ENCODE measurements at places on chromosomes 11 and 22.

DNA sequence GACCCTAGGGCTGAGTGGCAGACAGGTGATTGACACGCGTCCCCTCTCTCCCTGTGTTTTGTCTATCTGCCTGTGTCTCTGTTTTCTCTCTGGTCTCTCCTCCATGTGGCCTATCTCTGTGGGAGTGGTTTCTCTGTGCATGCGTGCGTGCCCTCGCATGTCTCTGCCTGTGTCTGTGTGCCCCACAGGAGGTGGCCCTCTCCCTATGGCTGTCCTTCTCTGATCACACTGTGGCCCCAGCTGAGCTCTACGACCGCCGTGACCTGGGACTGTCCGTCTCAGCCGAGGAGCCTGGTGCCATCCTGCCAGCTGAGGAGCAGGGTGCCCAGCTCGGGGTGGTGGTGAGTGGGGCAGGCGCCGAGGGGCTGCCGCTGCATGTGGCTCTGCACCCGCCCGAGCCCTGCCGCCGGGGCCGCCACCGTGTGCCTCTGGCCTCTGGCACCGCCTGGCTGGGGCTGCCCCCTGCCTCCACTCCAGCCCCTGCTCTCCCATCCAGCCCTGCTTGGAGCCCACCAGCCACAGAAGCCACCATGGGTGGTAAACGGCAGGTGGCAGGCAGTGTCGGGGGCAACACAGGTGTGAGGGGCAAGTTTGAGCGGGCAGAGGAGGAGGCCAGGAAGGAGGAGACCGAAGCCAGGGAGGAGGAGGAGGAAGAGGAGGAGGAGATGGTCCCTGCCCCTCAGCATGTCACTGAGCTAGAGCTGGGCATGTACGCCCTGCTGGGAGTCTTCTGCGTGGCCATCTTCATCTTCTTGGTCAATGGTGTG is 11.6 kb downstream of the TMEM132A start:
- no peak for DNase-seq

DNA sequence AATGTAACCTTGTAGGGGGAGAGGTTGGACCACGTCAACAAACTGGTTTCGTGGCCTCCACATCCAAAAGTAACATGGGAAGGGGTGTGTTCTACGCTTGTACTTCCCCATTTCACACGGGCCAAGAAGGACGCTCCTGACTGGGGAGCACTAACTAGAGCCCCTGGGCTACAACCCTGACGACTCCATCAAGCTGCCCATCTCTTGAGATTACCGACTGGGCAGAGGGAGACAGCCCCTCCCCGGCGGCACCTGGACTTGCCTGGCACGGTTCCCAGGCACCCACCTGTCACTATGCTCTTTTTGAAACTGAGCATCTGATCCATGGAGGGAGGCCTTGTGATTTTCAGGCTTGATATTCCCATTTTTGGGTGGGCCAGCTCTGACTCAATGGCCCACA is 68.5 kb downstream of the SHANK2 start:
- no peak for DNase-seq

DNA sequence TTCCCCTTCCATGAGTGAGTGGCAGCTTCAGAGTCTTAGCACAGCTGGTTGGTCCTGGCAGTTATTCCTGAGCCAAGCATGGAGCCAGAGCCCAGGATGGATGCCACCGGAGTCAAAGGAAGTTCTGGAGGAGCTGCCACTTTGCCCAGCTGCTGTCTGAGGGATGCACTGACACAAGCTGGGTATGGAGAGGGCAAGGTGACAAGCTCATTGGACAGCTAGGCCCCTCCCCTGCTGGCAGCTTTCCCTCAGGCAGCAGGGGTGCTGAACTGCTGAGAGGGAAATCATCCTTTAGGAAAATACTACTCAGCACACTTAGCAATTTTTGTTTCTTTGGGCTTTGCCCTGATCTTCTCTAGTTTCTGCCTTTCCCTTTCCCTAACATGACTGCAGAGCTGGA is 99.3 kb upstream of the SESN3 start:
- no peak for DNase-seq

DNA sequence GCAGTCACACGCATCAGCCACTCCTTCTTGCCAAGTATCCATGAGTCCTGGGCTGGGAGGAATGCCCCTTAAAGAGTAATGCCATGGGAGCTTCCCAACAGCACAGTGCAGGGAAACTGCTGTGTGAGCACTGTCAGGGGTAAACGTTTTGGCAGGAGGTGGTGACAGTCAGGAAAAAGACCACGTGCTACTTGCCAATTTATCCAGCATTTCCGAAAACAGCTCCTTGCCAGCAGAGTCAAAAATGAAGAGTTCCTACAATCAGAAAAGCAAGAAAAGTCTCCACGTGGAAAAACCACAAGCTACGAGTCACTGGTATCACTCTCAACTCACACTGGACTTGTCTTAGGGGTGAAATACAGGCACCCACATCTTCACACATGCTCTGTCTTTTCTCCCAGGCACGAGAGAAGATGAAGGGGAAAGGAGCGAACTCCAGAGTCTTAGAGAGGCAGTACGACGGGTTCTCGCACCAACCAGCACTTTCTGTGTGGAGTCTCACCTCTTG is 9.9 kb downstream of the IFT27 start:
- DNase-seq, result no peak

GRCh38 chr22:35915477-35916013 is 113.1 kb downstream of the RBFOX2 start:
- no peak for DNase-seq

Data from stimulated activated CD4-positive, alpha-beta T cell treated with anti-CD3 and anti-CD28 coated beads, Interleukin-12 subunit alpha, Interleukin-12 subunit beta, amount 100 ng/mL, for 4 hours (primary cell).